ENCODE measurements at places on chromosomes 2 and 18.
A peak's percentile ranks its signal among the peaks of the same experiment; 100 is the strongest.

- DNase-seq: no peak
Observed at GRCh38 chr18:5759194-5759593, 136.1 kb downstream of the TMEM200C start.

- DNase-seq: no peak
Observed at GRCh38 chr2:124908411-124908810, 883.3 kb downstream of the CNTNAP5 start.

GRCh38 chr2:77862120-77862519 is 339.9 kb upstream of the LRRTM4 start:
- no peak for DNase-seq

DNA sequence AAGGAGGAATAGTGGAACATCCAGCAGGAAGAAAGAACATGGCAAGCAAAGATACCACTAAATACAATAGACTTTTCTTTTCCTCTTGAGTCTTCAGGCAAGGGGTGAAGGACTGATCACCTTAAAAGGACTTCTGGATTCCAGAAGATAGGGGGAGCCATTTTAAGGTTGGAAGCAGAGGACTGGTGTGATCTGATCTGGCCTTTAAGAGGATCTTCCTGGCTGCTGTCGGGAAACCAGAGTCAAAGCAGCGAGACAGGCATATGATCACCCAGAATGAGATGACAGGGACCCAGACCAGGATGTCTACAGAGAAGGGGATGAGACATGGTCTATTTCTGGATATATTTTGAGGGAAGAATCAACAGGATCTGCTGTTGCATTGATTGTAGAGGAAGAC is 558.0 kb downstream of the STK39 start:
- DNase-seq: no peak

DNA sequence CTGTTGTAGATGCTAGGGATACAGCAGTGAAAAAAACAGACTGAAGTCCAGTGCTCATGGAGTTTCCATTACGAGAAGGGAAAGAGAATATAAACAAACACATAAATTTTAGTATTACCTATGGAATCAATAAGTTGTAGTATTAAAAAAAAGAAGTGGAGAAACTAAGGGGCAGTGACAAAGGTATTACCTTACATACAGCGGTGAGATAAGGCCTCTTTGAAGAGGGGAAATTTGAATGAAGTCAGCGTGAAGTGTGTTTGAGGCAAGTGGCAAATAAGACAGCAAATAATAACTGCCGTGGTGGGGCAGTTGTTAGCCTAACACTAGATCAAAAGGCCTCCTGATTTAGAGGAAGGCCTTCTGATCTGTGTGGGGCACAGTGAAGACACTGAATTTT is 57.9 kb downstream of the TLK1 start:
- no peak for DNase-seq

GRCh38 chr2:45812011-45812500 is 160.6 kb downstream of the PRKCE start:
- DNase-seq: no peak

DNA sequence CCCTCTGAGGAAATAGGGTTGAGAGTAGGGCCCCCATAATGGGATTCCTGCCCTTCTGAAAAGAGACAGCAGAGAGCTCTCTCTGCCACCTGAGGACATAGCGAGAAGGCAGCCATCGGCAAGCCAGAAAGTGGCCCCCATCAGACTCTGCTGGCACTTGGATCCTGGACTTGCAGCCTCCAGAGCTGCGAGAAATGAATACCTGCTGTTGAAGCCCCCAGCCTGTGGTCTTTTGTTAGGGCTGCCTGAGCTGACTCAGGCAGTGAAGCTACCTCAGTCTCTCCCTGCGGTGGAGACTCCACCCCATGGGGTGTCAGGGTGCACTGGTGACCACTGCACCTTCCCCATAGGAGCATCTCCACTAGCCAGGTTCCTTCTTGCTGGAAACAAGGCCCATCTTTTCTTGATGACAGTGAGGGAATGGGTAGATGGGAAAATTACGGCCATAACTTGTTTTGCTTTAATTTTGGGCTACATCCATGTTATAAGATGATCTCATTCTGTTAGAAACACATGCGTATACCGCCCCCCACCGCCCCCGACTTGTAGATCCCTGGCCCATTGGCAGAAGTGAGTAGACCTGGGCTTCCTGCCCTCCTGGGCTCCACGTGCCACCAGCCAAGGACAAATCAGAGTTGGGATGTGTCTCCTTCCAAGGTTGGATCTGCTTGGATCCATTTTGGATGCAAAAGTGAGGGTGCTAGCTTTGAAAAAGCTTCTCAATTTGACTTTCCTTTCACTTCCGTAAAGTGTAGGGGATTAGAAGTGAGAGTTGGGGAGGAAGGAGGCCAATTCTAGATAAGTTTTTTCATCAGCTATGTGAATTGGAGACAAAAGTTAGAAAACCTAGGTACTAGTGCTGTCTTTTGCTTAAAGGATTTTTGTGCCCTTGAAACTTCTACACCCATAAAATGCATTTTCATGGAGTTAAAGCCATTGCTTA is 42.9 kb downstream of the NCK2 start:
- no peak for DNase-seq

DNA sequence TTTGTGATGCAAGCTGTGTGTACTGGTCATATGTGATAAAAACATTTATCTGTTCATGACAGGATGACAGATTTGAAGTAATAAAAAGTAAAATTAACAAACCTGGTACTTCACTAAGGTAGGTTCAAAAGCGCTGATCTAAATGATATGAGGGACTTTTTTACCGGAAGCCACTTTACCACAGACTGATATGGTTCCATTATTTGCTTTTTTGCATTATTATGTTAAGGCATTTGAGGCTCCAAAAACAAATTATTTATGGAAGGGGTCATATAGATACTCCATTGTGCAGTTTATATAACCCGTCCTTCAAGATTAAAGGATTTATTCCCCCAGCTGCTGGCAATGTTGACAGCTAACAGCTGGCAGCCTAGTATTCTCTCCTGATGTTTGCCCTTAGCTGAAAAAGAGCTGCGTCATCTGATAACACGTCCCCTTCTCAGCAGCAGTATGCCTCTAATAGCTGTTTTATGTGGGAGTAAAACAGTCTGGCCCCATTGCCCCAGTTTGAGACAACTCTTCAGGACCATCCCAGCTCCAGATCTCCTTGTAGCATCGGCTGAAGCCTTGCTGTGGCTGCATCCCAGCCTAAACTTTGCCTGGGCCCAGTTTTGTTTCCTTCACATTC is 84.8 kb upstream of the XIRP2 start:
- no peak for DNase-seq

DNA sequence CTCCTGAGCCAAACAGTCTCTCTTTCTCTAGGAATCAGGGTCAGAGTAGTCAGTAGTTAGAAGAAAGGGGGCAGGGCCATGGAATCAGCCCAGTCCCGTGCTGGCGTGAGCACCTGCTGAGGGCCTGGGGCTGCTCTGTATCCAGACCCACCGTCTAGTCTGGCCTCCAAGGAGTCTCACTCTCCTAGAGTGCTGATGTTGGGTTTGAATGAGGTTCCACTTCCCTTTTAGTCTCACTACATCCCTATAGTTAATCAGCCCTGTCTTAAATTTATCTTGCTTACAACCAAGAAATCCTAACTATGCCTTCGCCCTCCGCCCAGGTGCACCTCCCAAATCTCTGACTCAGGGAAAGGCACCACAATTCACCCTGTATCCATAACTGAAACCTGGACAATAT is 13.4 kb upstream of the KCTD1 start:
- DNase-seq: no peak

DNA sequence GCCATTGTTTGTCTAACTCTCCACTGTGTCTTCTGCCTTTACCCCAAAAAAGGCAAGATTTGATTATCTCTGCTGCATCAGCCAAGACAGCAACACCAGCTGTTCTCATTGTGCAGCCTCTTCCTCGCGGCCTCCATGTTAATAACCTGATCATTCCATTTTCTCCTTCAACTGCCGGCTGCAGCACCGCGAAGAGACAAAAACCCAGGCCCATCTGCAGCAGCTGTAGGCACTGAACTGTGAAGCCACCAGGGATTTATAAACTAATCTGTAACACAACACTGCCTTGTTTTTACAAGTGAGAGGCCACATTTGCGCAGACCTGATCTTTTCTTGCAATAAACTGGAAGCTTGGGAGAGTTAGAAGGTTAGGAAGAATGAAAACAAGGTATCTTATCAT is 147.8 kb downstream of the SATB2 start:
- no peak for DNase-seq

DNA sequence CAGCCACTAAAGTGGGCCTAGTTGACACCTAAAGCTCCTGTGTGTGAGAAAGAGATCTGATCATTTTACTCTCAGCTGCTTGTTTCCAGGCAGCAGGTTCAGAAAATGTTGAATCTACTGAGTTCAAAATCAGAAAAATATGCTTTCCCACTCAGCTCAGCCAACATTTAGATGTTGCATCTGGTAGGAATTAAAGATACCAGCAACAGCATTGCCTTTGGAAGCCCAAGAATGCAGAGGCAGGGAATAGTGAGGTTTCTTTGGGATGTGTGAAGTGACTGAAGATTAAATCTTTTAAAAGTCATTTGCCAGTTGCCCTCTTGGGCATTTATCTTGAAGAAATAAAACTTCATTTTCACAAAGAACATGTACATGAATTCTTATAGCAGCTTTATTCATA is 33.9 kb upstream of the DOCK10 start:
- DNase-seq: no peak

- DNase-seq: no peak
Observed at GRCh38 chr2:188898261-188898660, 75.9 kb upstream of the COL3A1 start.

DNA sequence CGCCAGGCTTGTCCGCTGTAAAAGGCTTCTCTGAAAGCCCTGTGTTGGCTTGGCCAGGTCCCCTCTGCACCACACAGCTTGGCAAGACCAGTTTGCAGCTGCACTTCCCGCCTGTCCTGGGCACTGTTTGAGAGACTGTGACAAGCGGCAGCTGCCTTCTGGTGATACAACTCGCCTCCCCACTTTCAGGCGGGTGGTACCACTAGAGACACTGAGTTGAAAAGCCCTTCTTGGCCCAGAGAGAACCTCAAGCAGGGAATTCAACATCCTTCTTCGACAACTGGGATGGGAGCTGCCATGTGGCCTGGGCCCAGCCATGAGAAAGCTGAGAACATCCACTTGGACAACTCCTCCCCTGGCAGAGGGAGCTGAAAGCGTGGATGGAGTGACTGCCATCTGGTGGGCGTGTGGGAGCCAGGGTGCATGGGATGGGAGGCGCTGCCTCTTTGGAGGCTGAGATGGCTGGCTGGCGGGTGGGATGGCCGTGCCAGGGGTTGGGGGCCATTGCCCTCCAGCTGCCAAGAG is 125.5 kb upstream of the REV1 start:
- DNase-seq: peak; percentile 73

- no peak for DNase-seq
Observed at GRCh38 chr2:130391872-130392670, 36.2 kb downstream of the PTPN18 start.

DNA sequence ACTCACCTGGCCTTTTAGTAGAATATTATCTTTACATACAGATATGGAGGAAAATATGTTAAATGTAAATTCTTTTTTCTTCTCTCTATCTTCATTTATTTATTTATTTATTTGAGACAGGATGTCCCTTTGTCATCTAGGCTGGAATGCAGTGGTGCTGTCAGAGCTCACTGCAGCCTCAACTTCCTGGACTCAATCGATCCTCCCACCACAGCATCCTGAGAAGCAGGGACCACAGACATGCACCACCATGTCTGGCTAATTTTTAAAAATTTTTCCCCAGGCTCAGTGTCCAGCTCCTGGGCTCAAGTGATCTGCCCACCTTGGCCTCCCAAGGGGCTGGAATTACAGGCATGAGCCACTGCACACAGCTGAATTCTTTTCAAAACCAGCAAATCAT is 20.3 kb downstream of the KYNU start:
- no peak for DNase-seq

DNA sequence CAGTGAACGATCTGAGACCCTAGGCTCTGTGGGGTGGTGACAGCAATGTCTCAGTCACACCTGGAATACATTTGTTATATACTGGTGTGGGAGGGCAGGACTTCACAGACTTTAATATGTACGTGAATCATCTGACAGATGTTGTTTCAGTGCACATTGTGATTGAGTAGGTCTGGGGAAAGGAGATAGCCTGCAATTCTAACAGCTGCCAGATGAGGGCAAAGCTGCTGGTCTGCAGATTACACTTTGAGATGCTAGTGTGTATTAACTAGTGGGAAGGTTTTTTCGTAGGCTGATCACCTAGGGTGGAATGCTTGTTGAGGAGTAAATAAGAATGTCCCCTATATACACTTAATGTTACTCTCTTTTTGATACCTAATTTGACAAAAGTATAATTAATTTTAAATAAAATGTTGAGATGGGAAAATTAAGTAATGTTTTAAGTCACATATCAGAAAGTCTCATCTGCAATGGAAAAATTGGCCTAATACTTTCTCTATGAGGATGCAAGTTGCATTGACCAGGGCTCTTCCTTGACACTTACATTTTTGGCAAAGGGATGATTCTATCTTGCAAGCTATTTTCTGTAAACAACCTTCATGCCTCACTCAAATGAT is 496.9 kb upstream of the HNMT start:
- no peak for DNase-seq

- no peak for DNase-seq
Observed at GRCh38 chr18:26722565-26722931, 143.0 kb downstream of the AQP4 start.

DNA sequence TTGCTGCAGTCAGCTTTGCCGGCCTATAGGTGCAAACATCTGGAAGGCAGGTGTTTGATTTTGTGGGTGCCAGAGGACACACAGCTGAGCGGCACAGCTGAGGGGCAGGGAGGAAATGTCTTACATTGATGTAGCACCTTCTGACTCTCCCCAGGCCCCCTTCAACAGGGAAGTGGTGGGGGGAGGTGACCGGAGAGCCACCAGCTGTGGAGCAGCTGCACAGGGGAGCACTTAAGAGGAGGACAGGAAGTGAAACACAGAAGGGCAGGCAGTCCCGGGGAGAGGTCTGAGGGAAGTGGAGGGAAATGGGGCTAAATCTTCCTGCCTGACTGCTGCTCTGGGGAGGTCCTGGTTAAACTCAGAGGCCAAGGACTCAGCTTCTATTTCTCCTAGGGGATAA is 409.1 kb downstream of the TNS1 start:
- no peak for DNase-seq

- DNase-seq: no peak
Observed at GRCh38 chr2:232787806-232788205, 11.4 kb upstream of the KCNJ13 start.

- no peak for DNase-seq
Observed at GRCh38 chr2:46955764-46956163, 40.2 kb upstream of the MCFD2 start.

GRCh38 chr2:20916604-20917286 is 93.8 kb upstream of the LDAH start:
- DNase-seq: no peak

DNA sequence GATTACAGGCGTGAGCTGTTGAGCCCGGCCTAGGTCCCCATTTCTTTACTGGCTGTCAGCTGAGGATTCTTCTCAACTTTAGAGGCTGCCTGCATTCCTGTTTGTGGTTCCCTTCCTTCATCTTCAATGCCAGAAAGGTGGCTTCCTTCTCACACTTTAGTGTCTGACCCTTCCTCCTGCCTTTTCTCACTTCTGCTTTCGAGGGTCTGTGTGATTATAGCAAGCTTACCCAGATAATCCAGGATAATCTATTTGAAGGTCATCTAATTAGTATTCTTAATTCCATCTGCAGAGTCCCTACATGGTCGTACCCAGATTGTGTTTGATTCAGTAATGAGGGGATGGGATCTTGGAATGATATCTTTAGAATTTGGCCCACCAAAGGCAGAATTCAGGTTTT is 157.4 kb downstream of the TANC1 start:
- DNase-seq: no peak
